Stimulated activated CD4-positive, alpha-beta T cell treated with anti-CD3 and anti-CD28 coated beads, Interleukin-2, amount 100 ng/mL, for 4 hours (primary cell): ENCODE measurements at places on chromosomes 16 and 17.

GRCh38 chr16:84378567-84378966 lies 10.2 kb downstream of the ATP2C2 start:
- DNase-seq, result no peak

GRCh38 chr17:1649844-1650501 lies at the start of gene RILP:
Gene RILP (minus strand): TSS chr17:1649866. CDS start chr17:1649804, 62 bp downstream.
- no peak for DNase-seq

GRCh38 chr17:42946812-42947211 lies 17.4 kb downstream of the AARSD1 start:
- DNase-seq, result no peak

DNA sequence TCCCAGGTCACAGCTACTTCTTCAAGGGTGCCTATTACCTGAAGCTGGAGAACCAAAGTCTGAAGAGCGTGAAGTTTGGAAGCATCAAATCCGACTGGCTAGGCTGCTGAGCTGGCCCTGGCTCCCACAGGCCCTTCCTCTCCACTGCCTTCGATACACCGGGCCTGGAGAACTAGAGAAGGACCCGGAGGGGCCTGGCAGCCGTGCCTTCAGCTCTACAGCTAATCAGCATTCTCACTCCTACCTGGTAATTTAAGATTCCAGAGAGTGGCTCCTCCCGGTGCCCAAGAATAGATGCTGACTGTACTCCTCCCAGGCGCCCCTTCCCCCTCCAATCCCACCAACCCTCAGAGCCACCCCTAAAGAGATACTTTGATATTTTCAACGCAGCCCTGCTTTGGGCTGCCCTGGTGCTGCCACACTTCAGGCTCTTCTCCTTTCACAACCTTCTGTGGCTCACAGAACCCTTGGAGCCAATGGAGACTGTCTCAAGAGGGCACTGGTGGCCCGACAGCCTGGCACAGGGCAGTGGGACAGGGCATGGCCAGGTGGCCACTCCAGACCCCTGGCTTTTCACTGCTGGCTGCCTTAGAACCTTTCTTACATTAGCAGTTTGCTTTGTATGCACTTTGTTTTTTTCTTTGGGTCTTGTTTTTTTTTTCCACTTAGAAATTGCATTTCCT lies 3.4 kb upstream of the LPCAT2 start:
- DNase-seq, result no peak

DNA sequence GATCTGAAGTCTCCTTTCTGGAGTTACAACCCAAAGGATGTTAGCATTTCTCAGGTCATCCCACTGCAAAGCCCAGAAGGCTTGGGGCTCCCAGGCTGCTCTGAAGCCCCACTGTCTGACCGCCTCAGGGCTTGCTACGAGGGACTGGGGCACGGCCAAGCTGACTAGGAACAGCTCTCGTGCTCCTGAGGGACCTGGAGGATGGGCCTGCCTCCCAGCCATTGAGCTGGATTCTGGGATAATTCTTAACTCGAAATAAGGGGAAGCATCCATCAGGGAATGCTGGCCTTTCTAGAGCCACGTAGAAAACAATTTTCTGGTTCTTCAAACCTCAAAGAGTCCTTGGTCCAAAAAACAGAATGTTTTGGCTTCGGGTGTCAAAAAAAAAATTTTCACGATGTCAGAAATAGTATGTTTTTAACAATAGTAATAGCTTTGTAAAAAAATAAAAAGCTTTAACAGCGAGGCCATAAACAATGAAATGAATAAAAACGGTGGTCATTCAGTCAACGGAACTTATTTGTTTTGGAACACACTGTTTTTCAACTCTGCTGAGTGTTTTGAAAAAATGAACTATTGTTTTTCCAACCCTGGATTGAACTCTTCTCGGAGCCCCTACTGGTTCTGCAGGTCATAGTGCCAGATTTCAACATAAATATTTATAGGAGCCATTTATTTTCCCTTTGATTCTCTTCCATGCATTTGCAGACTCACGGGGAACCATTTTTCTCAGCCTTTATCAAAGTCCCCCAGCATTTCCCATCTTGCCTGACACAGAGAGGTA lies 16.4 kb upstream of the HERPUD1 start:
- DNase-seq, result no peak

- no peak for DNase-seq
These were observed 404.9 kb upstream of the CDH5 start for GRCh38 chr16:65961476-65962143.

DNA sequence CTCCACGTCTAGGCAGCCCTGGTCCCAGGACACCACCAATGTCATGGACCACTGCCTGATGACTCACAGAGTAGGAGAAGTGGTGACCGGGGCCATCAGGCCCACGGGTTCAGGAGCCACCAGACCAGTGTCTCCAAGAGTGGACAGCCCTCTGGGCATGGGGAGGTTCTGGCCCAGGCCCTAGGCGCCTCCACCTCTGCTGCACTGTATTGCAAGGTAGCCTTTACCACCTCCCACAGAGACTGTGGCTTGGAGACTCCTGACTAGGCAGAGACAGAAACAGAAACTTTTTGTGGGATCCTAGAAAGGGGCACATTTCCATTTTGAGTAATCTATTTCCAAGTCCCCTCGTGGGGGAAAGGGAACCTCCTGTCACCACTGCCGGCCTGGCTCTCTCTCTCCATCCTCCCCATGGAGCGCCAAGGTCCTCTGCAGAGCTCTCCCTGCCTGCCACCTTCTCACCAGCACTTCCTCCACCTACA lies 2.9 kb downstream of the CDIP1 start:
- no peak for DNase-seq

GRCh38 chr16:58124601-58124915 lies 4.6 kb downstream of the CFAP20 start:
- DNase-seq, result no peak

- no peak for DNase-seq
These were observed 8.2 kb upstream of the GGA2 start for GRCh38 chr16:23518435-23518891.

DNA sequence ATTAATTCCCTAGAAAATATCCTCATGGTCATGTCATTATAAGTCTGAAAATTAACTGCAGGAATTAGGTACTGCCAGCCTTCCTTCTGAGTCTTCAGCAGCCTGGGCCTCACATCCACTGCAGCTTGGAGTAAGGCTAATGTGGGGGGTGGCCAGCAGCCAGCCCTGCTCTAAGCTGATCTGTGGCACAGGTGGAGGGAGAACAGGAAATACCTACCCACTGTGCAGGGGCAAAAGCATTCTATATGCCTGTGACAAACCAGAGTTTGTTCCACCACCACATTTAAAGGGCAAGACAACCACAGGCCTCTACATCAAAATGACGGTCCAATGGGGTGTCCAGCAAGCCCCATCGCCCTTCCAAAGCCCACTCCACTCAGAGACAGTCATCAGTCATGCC lies 9.4 kb downstream of the NPRL3 start:
- DNase-seq, result no peak

DNA sequence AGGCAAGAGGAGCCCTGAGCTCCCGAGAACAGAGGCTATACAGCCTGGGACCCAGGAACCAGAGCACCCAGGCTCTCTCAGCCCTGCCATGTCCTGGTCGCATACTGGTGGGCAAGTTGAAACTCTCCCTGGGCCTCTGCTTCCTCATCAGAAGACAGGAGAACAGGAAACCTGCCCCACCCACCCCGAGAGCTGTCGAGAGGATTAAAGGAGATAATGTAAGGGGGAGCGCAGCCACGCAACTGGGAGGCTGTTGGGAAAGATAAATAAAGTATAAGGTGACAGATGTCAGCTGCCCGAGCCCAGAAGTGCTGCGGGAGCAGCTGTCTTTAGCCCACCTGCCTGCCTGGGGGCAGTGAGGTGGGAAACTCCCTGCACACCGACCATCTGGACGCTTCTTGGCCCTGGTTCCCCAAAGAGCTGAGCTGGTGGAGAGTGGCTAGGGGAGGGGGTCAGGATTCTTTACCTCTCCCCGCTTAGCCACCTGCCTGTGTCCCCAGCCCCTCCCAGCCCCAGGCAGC lies 6.8 kb downstream of the KIF19 start:
- DNase-seq, result no peak

GRCh38 chr17:8406174-8406573 lies 8.5 kb upstream of the RNF222 start:
- no peak for DNase-seq

- DNase-seq, result no peak
These were observed 5.4 kb downstream of the DYNLL2 start for GRCh38 chr17:58088624-58089023.

- DNase-seq, result no peak
These were observed 50.0 kb downstream of the SHISA9 start for GRCh38 chr16:12951392-12951791.

DNA sequence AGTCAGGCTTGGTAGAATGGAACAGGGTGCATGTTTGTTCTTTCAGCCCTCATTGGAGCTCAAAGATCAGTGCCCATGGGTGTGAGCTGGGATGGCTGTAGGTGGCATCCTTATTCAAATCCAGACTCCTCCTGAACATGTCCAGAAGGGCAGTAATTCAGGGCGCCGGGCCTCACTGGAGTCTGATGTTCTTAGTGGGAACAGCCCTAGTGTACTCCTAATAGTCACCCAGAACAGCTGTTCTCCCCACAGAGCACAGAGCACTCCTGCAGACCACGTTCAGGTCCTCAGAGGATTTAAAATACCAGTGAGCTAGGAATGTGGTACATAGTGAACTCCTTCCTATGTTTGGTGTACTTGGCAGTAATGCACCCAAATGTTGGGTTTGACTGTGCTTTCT lies 96.2 kb downstream of the BANP start:
- no peak for DNase-seq

- DNase-seq, result no peak
These were observed 8.4 kb upstream of the TMEM235 start for GRCh38 chr17:78223061-78223460.

DNA sequence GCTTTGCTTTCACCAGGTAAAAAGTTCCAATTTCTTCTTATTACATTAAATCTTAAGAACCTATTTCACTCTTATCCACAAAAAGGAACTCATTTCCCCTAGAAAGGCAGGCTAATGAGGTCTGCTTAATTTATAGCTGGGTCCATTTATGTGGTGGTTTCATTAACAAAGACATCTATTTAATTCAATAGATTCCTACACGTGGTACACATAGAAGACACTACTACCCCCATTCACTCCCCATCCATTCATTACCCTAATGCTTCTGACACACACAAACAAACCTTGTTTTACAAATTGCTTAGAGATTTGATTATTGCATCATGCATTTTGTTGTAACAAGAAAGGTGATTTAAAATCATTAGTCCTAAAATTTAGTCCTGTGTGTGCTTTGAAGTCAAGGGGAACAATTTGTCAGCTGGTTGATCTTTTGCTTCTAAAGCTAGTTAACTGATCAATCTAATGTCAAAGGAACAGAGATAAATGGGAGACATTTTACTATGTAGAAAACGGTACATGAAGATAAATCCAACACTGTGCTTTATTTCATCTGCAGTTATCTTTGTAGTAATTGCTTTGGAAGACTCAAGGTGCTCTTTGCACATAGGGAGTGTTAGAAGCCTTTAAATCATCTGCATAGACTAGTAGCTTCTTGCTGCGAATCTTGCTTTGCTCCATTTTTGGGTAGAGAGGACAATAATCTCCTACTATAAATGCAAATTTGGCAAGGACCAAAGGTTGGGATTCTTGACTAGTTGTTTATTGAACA lies 379.2 kb downstream of the CDH11 start:
- DNase-seq, result no peak

GRCh38 chr17:37489197-37490001 lies at the start of gene DUSP14:
Gene DUSP14 (plus strand): TSS chr17:37489891. CDS start chr17:37512273, 22,382 bp downstream.
- DNase-seq, result peak; percentile 80

DNA sequence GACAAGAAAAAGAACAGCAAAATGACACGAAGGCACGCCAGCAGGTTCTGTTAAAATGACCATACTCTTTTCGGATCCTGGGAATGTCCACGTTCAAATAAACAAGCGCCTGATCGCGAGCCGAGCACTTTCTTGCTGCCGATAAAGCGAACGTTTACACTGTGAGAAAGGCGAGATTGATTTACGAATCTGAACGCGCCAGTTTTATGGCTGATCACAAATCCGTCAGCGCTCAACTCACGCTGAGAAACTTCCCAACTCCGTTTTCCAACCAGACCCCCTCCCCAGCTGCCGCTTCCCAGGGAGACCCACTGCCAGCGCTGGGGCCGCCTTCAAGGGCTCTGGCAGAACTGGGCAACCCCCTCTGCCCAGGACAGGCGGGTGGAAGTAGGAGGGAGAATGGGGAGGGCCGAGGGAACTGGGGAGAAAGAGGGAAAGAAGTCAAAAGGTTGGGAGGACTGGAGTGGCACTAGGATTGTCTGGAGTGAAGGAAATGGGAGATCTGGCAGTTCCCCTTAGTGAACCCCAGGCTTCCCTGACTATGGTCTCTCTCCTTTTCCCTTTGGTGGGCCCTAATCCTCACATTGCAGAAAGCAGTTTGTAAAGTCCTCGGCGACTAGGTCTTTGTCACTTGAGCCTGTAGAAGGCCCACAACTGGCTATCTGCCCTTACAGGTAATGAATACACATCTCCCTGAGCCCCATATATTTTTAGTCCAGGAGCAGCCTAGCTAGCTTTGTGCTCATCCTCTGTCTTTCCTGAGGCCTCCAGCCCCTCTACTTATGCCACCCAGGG lies 6.9 kb downstream of the HOXB4 start:
- DNase-seq, result no peak

- no peak for DNase-seq
These were observed 68.2 kb downstream of the RNF213 start for GRCh38 chr17:80328634-80329380.

GRCh38 chr17:1976000-1976682 lies 49.0 kb downstream of the RTN4RL1 start:
- DNase-seq, result no peak
